ENCODE measurements at places on chromosomes 4 and X.

GRCh38 chrX:28552322-28552721 is 34.9 kb upstream of the IL1RAPL1 start:
- DNase-seq: no peak

DNA sequence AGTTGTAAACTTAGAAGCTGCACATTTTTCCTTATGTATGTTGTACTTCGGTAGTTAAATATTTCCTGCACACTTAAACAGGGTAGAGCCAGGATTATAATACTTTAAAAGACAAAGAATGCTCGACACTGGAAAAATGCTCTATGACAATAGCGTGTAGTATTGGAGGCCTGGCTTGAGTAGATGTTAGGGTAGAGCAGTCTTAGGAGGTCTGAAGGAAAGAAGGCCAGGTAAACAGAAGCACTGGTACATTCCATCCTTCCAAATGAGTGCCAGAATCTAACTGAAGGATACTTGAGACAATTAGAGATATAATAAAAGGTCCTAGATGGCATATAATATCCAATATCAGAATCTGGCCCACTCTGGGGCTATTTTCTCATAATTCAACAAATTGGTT is 42.3 kb downstream of the ATXN3L start:
- DNase-seq: no peak

- no peak for DNase-seq
Measured at GRCh38 chr4:107843391-107843790, 18.7 kb downstream of the SGMS2 start.

DNA sequence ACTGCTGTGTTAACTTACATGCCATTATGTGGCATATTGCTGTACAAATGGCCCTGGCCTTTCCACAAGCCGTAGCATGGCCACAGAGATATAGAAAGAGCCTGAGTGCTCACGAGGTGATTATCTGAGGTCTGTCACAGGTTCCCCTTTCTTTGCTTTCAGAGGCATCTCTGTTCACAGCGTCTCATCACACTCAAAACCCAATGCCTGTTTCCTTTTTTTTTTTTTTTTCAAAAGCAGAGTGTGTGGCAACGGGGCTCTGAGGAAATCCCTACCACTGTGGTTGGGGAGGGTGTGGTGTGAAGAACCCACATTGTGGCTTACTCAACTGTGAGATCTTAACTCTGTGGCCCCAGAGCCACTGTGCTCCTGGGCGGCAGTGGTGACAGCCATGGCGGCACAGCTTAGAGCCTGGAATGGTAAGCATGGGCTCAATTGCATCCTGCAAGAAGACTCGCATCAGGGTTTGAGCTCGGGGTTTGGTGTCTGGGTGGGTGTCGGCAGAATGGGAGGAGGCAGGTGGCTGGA is 30.8 kb downstream of the RTL5 start:
- no peak for DNase-seq

DNA sequence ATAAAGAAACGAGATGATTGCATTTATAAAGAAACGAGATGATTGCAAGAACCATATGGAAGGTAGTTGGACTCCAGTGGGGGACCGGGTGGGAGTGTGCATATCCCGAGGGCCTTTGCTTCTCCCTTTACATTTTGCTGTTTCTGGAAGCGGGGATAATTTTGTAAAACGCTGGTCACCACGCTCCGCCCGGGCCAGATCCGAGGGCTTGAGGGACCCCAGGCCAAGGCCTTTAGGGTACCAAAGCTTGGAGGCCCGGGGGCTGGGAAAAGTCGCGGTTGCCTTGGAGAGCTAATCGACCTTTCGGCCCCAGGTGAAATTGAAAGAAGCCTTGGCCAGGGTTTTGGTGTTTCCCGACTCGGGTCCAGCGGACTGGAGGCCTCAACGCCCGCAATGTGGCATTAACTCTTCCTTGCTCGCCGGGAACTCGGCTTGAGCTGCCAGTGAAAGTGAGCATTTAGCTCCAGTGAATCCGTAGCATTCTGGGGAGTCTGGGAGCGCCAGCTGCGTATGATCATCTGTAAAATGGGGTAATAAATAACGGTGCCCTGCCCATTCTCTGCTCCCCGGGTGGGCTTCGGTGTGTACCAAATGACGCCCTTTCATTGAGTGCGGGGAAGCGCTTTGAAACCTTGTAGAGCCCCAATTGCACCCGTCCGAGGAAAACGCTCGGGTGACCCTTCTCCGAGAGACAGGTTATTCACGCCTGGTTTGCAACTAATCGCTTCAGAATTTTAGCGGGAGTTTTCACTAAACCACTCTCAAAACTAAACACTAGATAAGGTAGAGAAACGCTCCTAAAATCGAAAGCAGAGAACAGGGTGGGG is 4.5 kb downstream of the NKX3-2 start:
- no peak for DNase-seq

GRCh38 chrX:37470711-37471110 is 100.8 kb upstream of the LANCL3 start:
- no peak for DNase-seq

DNA sequence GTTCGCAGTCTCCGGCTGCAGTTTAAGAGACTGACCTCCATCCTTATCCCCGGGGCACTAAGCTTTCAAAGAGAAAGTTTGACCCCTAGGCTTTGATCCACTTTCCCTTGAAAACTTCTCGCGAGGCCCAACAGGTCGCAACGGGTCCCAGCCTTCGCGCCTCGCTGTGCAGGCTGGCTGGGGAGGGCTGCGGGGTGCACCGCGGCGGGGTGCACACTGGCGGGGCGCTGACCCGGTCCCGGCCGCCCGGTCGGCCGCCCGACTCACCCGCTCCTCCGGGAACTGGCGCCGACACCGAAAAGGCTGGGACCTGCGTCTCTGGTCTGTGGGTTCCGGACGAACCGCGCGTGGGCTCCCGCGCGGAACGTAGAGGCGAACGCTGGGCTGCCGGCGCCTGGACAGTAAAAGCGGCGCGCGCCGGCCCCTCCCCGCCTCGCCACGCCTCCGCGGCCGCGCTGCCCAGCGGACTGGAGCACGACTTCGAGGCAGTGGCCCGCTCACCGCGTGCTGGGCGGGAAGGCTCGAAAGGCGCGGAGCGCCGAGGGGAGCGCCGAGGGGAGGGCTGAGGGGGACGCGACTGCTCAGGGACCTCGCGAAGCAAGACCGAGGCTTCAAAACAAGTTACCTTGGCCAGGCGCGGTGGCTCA is at the start of gene TAF7L:
Gene TAF7L (minus strand): TSS at position 378 of the 647 bp plus-strand sequence. CDS start 3,791 bp downstream, outside the sequence.
- DNase-seq: no peak
